ENCODE measurements at places on chromosomes 5 and 9.

DNA sequence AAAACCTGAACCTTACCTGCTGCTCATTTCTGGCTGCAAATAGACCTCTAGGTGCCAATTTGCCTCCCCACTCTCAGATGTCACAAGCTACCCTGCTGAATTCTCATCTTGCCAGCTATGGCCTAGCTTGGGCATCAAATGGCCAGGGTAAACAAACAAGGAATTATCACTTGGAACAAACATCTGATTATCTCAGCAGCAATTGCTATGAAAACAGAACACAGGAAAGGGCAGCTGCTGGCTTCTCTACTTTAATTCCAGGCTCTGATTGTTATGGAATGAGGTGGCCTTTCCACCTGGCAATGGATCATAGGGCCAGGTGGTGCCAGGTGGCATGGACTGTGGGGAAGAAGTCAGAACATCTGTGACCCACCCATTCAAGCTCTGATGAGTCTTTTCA is 505.1 kb downstream of the TLR4 start:
- DNase-seq = no peak

- DNase-seq = no peak
Observed at GRCh38 chr9:100813871-100814270, 214.7 kb upstream of the PLPPR1 start.

- no peak for DNase-seq
Observed at GRCh38 chr9:78288214-78288892, 8.6 kb upstream of the PSAT1 start.

DNA sequence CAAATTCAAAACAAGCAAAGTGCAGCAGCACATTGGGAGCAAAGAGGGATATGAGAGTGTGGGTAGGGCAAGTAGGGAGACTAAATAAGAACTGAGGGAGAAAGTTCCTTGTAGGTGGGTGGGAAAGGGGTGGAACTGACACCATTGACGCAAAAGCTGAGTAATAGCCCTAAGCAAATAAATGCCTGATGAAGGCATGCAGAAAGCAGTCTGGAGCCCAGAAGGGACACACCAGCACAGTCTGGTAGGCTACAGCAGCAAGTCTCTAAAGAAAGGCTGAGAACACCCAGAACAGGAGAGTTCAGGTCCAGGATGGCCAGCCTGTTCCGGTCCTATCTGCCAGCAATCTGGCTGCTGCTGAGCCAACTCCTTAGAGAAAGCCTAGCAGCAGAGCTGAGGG is at the start of gene INSL4:
TSS of gene INSL4 (plus strand) at position 208 of the 400 bp plus-strand sequence. CDS start at position 313, 105 bp downstream.
- DNase-seq = no peak

DNA sequence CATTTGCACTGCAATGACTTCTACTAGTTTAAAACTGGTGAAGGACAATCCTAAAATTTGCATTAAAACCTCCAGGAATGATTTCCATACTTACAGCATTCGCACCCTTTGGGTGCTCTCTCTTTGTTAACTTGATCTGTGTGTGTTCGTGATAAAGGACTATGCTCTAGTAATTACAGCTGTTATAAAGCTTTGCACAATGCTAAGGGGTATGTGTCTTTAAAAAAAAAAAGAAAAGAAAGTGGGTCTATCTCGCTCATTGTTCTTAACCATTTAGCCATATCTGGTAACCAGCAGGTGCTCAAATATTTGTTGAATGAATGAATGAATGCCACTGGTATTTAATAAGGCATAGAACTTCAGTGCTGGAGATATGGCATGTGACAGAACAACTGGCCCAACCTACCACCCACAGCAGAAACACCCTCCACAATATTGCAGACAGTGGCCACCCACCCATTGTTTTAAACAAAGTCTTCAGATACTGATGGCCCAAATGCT is 8.7 kb downstream of the TRIM36 start:
- no peak for DNase-seq

- no peak for DNase-seq
Observed at GRCh38 chr5:150340614-150341255, 16.8 kb upstream of the TCOF1 start.

DNA sequence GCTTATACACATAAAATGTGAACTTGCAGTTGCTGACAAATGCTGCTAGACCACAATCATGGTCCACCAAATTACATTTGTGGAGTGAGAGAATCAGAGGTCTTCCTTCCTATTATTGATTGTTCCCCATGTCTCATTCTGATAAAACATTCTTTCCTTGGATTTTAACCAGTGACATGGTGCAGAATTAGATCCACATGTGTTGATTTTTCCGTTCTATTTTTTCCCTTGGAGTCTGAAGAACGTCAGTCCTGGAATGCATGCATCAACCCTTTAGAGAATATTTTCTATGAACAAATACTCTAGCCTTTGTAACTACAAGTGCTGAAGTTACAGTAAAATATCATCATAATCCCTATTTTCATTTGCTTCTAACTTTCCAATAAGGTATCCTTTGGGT is 170.7 kb upstream of the SPRY4 start:
- no peak for DNase-seq

- DNase-seq = no peak
Observed at GRCh38 chr9:12817702-12818101, 42.9 kb downstream of the LURAP1L start.

- no peak for DNase-seq
Observed at GRCh38 chr9:86846656-86847055, 100.7 kb downstream of the GAS1 start.

Data from breast epithelium (tissue), 4 donors.